ENCODE measurements at places on chromosomes 6 and 20. TPM values are rescaled to one million over a fixed set of nuclear protein-coding genes. Genes with fewer than 3 reads are reported as not detected.
A peak's percentile ranks its signal among the peaks of the same experiment; 100 is the strongest.

- H3K36me3 ChIP-seq: peaks cover 6% of the 10 kb centered on the region
- H3K4me3 ChIP-seq: no peak overlapping the region
- DNase-seq: peak; percentile 60
- H3K27ac ChIP-seq: peak overlapping the region; percentile 34
- H3K4me1 ChIP-seq: peaks cover 2% of the 10 kb centered on the region
Measured at GRCh38 chr20:32829311-32830005, 9.7 kb downstream of the MAPRE1 start.

DNA sequence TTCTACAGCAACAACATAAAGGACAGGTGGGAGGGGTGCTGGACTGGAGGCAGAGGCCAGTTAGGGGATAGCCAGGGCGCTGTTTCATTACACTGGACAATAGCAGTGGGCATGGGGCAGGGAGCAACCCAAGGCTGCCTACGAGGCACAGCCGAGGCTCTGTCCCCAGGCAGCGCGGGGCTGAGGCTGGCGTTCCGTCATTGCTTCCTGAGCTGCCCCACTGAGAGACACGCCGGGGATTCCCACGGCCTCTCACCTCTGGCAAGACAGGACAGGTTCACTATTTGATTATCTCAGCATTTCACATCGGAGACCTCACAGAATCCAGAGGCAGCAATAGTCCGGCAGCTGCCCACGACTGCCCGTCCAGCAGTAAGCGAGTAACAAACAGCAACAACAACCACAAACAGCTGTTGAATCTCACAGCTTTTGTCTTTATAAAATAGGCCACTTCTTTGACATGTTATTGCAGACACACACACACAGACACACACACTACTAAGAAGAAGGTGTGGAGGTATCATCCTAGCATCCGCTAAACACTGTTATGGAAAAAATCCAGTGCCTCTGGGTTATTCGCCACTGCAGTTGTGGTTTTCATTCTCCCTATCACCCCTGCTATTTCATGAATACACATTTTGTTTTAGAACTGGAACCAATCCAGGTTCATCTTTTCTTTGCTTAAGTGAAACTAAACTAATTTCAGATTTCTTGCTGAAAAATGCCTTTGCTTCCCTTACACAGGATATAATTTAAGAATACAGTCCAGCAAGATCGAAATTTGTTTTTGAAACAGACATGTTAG is 19.5 kb downstream of the KIF25 start:
- no peak overlapping the region for H3K27ac ChIP-seq
- peak; percentile 39 for DNase-seq
- H3K4me3 ChIP-seq: no peak overlapping the region
- peaks cover 7% of the 10 kb centered on the region for H3K27me3 ChIP-seq

GRCh38 chr20:26209171-26209941 is 512.7 kb upstream of the ZNF337 start:
- H3K4me3 ChIP-seq: no peak overlapping the region
- no peaks in the 10 kb centered on the region for H3K36me3 ChIP-seq
- H3K27me3 ChIP-seq: peaks cover 16% of the 10 kb centered on the region

GRCh38 chr20:33169176-33169794 is 1.3 kb downstream of the BPIFA2 start:
- no peaks in the 10 kb centered on the region for H3K4me1 ChIP-seq
- H3K4me3 ChIP-seq: no peak overlapping the region
- H3K27me3 ChIP-seq: no peaks in the 10 kb centered on the region
- no peak overlapping the region for H3K27ac ChIP-seq
- H3K36me3 ChIP-seq: no peaks in the 10 kb centered on the region
- DNase-seq: no peak

DNA sequence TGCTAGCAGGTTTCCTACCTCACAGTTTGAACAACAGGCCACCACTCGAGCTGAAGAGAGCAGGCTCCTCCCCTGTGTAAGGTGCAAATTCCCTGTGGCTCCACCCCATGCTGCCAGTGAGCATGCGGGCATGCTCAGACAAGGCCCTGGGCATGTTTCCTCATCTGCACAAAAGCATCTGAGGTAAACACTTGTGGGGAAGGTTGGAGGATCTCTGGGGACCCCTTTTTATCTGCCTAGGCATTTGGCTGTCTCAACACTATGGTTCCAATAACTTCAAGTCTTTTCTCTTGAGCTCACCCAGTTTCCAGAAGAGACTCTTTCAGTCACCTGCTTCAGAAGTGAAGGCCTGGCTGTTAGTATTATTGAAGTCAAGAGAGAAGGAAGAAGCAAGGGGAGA is 9.4 kb downstream of the C6orf58 start:
- H3K4me3 ChIP-seq: no peak overlapping the region

DNA sequence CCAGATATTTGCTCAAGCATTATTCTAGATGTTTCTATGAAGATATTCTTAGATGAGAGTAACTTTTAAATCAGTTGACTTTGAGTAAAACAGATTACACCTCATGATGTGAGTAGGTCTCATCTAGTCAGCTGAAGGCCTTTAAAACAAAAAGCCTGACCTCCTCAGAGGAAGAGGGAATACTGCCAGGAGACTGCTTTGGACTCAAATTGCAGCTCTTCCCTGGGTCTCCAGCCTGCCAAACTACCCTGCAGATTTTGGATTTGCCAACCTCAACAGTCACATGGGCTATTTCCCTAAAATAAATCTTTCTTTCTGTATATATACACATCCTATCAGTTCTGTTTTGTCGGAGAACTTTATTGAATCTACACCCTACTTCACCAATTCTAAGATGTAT is 182.5 kb upstream of the TENT5A start:
- H3K27ac ChIP-seq: no peak overlapping the region
- DNase-seq: peak; percentile 61
- H3K4me1 ChIP-seq: peaks cover 11% of the 10 kb centered on the region
- H3K27me3 ChIP-seq: no peaks in the 10 kb centered on the region
- no peaks in the 10 kb centered on the region for H3K36me3 ChIP-seq
- H3K4me3 ChIP-seq: no peak overlapping the region

- H3K27ac ChIP-seq: no peak overlapping the region
- no peak overlapping the region for H3K4me3 ChIP-seq
- H3K36me3 ChIP-seq: no peaks in the 10 kb centered on the region
- H3K4me1 ChIP-seq: no peaks in the 10 kb centered on the region
- H3K27me3 ChIP-seq: no peaks in the 10 kb centered on the region
Measured at GRCh38 chr20:49210757-49211110, 8.5 kb upstream of the DDX27 start.

GRCh38 chr6:156890627-156891314 is 113.6 kb downstream of the ARID1B start:
- H3K36me3 ChIP-seq: no peaks in the 10 kb centered on the region
- H3K4me3 ChIP-seq: no peak overlapping the region
- DNase-seq: peak; percentile 14
- H3K4me1 ChIP-seq: no peaks in the 10 kb centered on the region
- no peak overlapping the region for H3K27ac ChIP-seq

DNA sequence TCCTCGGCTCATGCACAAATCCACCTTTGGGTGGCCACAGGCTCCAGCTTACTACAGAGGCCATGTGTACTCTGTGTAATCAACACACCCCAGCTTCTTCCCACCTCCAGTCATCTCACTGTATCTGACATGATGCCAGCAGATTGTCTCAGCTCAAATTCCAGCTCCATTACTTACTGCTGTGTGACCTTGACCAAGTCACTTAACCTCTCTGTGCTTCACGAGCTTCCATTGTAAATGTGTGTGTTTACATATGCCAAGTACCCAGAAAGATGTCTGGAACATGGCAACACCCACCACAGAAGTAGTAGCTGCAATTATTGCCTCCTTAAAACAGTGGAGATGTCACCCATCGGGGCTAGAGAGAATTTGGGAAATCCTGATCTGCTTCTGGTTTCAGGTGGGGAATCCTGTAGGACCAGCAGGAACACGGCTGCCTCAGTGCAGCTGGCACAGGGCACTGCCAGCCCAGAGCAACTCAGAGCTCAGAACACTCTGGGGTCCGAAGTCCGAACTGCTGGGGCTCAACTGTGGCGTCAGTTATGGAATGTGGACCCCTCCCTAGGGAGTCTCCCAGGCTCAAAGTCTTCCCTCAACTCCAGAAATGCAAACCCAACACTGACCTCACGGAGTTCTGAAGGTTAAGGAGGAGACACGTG is 21.2 kb upstream of the HLA-B start:
- H3K36me3 ChIP-seq: no peaks in the 10 kb centered on the region
- no peaks in the 10 kb centered on the region for H3K4me1 ChIP-seq
- H3K4me3 ChIP-seq: no peak overlapping the region
- peaks cover 5% of the 10 kb centered on the region for H3K27me3 ChIP-seq

DNA sequence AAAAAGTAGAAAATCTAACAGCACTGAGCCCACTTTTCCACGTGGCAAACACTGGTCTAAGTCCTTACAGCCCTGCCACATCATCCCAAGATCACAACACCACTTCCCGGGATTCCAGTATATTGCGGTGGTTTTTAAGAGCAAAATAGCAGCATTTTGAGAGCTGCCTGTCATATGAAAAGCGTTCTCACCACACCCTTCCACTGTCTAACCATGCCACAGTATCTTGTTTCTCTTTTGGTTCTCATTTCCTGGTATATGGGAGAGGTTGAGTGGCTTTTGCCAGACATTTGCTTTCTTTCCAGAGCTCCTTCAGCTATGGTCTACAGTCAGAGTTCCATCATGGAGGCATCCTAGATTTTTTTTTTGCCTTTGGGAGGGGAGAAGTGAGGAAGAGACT is 243.0 kb downstream of the TSHZ2 start:
- no peak overlapping the region for H3K27ac ChIP-seq
- DNase-seq: no peak
- no peak overlapping the region for H3K4me3 ChIP-seq
- H3K36me3 ChIP-seq: no peaks in the 10 kb centered on the region
- no peaks in the 10 kb centered on the region for H3K27me3 ChIP-seq

DNA sequence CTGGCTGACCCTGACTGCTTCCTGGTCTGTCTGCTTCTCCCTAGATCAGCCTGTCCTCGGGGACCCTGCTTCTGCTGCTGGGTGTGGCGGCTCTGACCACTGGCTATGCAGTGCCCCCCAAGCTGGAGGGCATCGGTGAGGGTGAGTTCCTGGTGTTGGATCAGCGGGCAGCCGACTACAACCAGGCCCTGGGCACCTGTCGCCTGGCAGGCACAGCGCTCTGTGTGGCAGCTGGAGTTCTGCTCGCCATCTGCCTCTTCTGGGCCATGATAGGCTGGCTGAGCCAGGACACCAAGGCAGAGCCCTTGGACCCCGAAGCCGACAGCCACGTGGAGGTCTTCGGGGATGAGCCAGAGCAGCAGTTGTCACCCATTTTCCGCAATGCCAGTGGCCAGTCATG is 6.3 kb downstream of the NRSN2 start:
- H3K4me3 ChIP-seq: no peak overlapping the region
- H3K27me3 ChIP-seq: no peaks in the 10 kb centered on the region
- peaks cover 16% of the 10 kb centered on the region for H3K36me3 ChIP-seq
- H3K4me1 ChIP-seq: peaks cover 5% of the 10 kb centered on the region
- DNase-seq: no peak

GRCh38 chr6:41036186-41036585 is 2.8 kb downstream of the UNC5CL start:
- no peaks in the 10 kb centered on the region for H3K36me3 ChIP-seq
- no peak for DNase-seq
- H3K27me3 ChIP-seq: no peaks in the 10 kb centered on the region
- no peak overlapping the region for H3K4me3 ChIP-seq

DNA sequence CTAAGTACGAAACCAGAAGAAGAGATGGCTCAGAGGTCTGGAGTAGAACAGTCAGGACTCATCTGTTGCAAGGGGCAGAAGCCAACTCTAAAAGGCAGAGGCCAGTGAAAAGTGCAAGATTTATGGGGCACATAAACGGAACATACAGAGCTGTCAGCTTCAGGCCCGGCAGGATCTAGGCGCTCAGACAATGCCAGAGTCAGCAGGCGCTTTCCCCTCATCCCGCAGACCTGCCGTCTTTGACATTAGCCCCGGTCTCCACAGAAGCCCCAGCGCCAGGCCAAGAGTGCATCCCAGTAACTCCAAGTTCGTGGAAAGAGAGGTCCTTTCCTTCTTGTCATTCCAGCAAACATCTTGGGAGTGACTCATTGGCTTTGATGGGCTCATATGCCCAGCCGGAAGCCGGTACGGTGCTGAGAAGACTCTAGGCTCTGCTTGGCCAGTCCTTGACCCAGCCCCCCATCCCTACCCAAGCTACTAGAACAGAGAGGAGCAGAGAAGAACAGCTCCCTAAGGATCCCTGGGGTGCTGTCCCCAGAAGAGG is 260.9 kb downstream of the TAF4 start:
- no peaks in the 10 kb centered on the region for H3K36me3 ChIP-seq
- DNase-seq: no peak
- no peak overlapping the region for H3K4me3 ChIP-seq
- no peaks in the 10 kb centered on the region for H3K4me1 ChIP-seq

GRCh38 chr6:12952318-12952717 is 235.8 kb downstream of the PHACTR1 start:
- no peaks in the 10 kb centered on the region for H3K4me1 ChIP-seq
- H3K4me3 ChIP-seq: no peak overlapping the region
- no peaks in the 10 kb centered on the region for H3K27me3 ChIP-seq

DNA sequence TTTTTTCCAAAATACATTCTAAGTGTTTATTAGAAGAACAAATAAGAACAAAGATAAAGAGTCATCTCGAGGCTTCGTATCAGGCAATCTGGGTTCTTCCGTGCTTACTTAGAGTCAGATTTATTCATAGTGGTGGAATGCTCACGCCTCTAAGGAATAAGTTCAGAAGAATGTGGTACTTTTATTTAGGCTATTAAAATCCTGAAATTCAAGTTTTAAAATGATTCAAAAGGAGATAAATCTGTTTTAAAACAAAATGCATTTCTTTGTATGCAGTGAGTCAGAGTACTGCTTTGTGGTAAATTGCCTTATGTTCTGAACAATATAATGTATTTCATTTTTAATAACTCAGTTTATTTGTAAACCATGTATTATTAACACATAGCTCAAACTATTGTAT is 89.1 kb downstream of the FUT9 start:
- no peak overlapping the region for H3K4me3 ChIP-seq
- no peaks in the 10 kb centered on the region for H3K4me1 ChIP-seq
- H3K36me3 ChIP-seq: no peaks in the 10 kb centered on the region
- H3K27me3 ChIP-seq: no peaks in the 10 kb centered on the region

DNA sequence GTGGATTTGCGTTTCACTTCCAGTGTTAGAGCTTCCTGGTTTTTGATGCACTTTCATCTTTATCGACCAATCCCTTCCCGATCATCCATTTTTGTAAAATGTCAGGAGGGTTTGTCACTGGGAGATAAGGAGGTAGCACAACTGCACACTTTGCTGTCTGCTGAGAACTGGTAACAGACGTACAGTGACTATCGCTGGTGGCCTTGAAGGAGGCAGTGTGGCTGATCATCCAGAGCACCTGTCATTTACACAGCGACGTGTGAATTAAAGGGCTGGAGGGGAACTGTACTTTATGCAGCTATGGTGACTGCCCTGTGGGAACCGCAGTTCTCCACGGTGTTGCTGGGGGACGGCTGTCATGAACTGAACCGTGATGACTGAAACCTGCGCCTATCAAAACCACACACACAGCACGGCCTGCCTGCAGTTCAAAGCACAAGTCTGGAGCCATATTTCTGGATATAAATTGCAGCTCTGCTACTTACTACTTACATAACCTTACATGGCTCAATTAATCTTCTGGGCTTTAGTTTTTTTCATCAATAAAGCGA is 50.0 kb downstream of the HUS1B start:
- no peak for DNase-seq
- H3K27me3 ChIP-seq: no peaks in the 10 kb centered on the region

- no peak overlapping the region for H3K27ac ChIP-seq
- no peaks in the 10 kb centered on the region for H3K36me3 ChIP-seq
- DNase-seq: no peak
- no peaks in the 10 kb centered on the region for H3K4me1 ChIP-seq
- H3K4me3 ChIP-seq: no peak overlapping the region
- H3K27me3 ChIP-seq: no peaks in the 10 kb centered on the region
Measured at GRCh38 chr20:60372822-60373221, 414.6 kb downstream of the CDH26 start.

Gene USP49
- total RNA-seq: 1.8 TPM

Gene CSTF1
- total RNA-seq: 31.2 TPM

Gene LTB
- not detected for total RNA-seq

Gene PBOV1
- not detected for total RNA-seq
